ENCODE measurements at places on chromosomes 11 and 22.

DNA sequence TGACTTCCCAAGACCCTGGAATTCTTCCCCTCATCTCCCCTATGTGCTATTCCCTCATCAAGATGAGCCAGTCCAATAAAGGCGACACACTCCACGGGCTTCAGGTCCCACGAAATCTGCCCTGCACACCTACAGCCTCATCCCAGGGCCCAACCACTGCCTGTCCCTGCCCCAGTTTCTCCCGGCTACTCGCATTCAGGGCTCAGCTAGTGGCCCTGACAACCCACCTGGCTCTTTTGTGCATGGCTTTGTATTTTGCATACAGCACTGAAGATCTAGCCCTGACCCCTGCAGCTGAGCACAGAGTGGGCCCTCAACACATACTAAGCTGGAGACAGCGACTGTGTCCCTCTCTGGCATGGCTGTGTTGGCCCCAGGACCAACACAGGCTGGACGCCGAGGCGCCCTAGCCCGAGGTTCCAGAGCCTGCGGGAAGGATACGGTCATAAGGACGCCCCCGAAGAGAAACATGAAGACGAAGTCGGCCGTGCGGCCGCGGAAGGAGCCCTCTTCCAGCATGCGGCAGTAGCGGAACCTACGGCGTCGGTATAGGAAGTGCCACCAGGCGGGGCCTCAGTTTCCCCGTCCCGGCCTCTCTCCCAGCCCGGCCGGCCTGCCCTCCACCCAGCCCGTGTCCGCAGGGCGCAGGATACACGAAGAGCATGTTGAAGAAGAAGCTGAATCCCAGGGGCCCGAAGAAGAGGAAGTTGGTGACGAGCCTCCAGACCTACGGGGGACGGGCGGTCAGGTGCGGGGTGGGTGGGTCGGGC is 710 bp downstream of the DERL3 start:
- DNase-seq, result no peak

- DNase-seq, result no peak
Measured at GRCh38 chr11:62427630-62428233, 8.9 kb downstream of the SCGB1A1 start.

DNA sequence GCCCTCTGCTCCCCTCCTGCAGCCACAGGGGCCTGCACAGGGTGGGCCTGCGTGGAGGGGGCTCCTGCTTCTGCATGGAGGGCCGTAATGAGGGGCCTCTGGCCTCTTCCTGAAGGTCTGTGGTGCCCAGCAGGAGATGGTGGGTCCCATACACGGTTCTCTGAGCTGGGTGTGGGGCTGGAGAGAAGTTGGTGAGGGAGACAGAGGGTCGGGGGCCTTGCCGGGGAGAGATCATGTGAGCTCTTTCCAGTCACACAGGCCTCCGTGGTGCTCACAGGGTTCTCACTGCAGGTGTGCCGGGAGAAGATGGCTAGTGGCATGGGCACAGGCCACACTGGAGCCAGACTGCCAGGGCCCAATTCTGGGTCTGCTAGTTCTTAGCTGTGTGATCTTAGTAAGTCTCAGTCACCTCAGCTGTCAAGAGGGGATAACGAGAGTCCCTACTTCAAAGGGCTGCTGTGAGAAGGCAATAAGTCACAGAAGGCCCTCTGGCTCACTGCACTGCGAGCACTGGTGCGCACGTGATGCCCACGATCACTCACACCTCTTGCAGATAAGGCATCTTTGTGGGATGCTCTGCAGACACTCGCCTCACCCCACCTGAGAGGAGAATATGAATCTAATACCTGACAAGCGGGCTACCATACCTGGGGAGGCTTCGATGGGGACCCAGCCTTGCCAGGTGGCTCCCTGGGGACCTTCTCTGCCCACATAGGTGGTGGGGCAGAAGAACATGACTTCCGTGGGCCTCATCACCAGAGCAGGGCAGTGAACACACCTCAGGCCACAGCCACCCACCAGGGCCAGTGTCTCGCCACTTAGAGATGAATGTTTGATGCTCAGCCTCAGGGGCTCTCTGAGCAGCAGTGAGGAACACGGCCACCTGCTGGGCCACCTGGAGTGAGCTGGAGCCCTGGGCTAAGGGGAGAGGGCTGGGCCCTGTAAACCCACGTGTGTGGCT is 14.5 kb downstream of the KCNC1 start:
- DNase-seq, result no peak

GRCh38 chr22:41841085-41841712 is 8.3 kb downstream of the SREBF2 start:
- no peak for DNase-seq

GRCh38 chr11:43555816-43556611 is 124.5 kb upstream of the HSD17B12 start:
- DNase-seq, result no peak

- DNase-seq, result peak; percentile 91
Measured at GRCh38 chr11:2196970-2197770, 25.6 kb upstream of the TH start.

All from iPS-NIHi11 (cell line).